ENCODE measurements at places on chromosomes 12 and 14.

DNA sequence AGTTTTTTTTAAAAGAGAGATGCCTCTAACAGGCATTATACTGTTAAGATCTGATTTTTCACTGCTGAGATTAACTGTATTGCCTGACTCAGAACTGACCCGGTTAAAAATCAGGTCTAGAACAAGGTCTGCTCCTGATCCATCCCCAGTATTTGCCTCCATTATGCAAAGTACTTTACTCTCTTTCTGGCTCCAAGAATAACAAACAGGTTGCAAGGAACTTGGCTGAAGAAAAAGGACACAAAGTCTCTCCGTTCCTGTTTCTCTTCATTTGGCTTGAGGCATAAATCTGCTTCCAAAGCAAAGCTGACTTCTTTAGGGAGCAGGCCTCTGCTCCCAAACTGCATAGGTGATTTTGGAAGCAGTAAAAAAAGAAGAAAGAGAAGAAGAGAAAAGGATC is 199.3 kb upstream of the PDZRN4 start:
- no peak for DNase-seq
- H3K4me1 ChIP-seq = no peaks in the 10 kb centered on the region
- no peak overlapping the region for H3K4me3 ChIP-seq
- H3K27me3 ChIP-seq = no peaks in the 10 kb centered on the region
- no peaks in the 10 kb centered on the region for H3K36me3 ChIP-seq

GRCh38 chr12:100337727-100338126 is 19.1 kb upstream of the SLC17A8 start:
- no peaks in the 10 kb centered on the region for H3K36me3 ChIP-seq
- H3K4me1 ChIP-seq = no peaks in the 10 kb centered on the region
- H3K27me3 ChIP-seq = no peaks in the 10 kb centered on the region
- peak; percentile 32 for DNase-seq

DNA sequence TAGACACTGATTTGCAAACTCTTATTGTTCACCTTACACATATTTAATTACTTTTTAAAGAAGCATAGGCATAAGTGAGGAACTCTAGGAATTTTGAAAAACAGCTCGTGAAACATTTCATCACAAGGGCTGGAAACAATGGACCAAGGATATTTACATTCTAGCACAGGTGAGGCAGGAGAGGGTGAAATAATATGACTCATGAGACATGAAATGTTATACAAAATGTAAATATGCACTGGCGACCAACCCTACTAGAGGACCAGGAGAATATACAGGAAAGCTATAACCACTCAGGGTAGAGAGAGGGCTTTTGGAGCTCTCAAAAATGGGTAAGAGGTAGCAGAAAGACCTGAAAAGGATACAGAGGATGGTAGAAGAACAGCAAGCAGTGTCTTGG is 115.3 kb downstream of the PTGER2 start:
- no peak overlapping the region for H3K4me3 ChIP-seq
- H3K27ac ChIP-seq = no peak overlapping the region
- H3K27me3 ChIP-seq = no peaks in the 10 kb centered on the region
- no peaks in the 10 kb centered on the region for H3K4me1 ChIP-seq
- DNase-seq = no peak

DNA sequence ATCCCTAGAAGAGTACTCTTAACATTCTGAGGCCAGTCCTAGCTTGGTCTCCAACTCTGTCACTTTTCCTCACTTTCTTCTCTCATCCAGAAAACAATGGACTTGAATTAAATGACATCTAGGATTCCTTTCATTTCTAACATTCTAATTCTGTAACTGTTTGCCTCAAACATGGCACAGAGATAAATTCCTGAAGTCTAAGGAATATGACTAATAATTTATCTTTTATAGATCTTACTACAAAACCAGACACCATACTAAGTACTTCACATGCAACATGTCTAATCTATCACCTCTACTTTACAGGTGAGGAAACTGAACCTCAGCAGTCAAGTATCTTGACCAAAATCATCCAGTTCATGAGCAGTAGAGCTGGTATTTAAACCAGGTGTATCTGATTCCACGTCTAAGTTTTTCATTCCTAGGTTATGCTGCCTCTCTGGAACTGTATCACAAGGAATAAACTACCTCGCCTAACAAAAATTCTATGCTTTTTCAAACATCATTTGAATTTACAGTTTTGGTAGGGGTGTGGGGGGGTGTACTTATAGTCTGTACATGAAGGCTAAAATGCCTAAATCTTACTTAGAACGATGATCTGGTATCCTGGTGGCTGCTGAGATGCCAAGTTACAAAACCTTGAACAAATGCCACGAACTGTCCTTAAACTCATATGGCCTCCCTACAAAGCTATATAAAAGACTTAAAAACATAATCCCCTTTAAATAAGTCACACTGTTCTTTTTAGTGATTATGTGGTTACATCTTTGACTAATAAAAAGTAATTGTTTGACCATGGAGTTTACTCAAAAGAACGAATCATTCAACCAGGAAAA is 41.6 kb downstream of the ATXN2 start:
- no peaks in the 10 kb centered on the region for H3K36me3 ChIP-seq
- no peak overlapping the region for H3K4me3 ChIP-seq
- H3K4me1 ChIP-seq = peaks cover 30% of the 10 kb centered on the region
- H3K27me3 ChIP-seq = no peaks in the 10 kb centered on the region

Measured in testis (tissue), 5 donors.